ENCODE measurements at places on chromosomes 1 and 21. TPM values are rescaled to one million over a fixed set of nuclear protein-coding genes. Genes with fewer than 3 reads are reported as not detected.

DNA sequence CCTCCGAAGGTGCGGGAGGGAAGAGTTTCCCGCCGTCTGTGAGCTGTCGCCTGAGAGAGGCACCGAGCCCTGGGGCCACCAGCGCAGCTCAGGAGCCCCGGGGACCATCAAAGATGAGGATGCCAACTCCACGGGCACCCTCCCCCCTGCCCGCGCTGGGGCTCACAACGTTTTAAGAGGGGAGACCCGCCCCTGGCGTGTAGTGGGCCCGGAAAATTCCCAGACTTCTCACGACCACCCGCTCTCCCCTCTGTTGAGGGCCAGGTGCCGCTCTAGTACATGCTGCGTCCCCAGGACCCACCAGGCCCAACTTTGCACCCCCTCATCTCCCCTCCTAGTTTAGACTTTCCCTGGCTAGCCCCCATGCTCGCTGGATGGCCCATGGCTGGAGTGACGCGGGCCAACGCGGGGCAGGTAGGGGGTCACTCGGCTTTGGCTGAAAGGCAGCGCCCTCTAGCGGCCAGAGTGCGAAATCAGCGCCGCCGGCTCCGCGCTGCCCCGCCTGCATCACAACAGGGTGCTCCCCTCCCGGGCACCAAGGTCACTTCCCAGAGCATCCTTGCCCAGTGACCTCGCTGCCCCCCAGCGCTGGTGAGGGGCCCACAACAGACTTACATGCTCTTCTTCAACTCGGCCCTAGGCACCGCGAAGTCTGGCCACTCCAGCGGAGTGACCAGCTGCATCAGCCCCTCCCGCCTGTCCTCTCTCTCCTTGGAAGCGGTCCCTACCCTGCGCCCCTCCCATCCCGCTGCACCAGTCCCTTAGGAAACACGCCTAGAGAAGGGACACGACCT is 1.8 kb downstream of the CD160 start:
- DNase-seq: peak; percentile 48

- peak; percentile 34 for DNase-seq
Measured at GRCh38 chr1:174998569-174999215, 1.1 kb upstream of the CACYBP start.

DNA sequence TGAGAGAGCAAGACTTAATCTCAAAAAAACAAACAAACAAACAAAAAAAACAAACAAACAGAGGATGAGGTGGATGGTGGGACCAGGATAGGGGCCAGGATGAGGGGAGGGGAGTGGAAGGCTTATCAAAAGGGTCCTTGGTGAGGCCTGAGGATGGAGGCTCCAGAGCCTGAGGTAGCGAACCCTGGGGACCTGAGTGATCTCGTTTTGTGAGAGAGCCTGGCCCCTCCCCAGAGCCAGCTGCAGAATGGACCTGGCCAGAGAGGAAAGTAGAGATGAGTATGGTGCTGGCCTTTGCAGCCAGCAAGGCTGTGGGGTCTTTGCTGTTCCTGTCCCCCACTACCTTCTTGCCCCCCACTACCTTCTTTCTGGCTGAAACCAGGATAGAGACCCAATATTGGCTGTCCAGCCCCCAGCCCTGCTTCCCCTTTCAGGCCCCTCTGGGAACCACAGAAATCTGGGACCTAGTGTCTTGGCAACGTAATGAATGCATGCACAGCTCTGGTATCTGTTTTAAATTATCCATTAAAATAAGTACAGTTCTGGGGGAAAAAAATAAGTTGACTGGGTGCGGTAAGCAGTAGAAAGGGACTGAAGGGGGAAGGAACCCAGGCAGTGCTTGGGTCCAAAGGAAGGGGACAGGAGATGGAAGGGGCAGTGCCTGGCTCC is 1.1 kb upstream of the LMNA start:
- DNase-seq: no peak

DNA sequence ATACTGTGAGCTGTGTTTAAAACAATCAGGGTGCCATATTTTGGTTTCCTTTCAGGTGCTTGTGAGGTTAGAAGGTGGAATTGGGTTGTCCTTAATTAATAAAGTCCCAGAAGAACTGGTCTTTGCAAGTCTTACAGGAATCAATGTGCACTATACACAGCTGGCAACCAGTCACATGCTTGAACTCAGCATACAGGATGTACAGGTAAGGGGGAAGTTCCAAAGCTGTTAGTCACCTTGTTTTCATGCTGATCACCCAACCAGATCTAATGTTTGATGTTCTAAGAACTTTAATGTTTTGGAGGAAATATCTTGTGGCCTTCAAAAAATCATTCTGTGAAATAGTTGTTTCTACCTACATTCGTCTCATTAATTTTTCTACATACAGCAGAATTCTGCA is 156.3 kb downstream of the VPS13D start:
- DNase-seq: no peak

DNA sequence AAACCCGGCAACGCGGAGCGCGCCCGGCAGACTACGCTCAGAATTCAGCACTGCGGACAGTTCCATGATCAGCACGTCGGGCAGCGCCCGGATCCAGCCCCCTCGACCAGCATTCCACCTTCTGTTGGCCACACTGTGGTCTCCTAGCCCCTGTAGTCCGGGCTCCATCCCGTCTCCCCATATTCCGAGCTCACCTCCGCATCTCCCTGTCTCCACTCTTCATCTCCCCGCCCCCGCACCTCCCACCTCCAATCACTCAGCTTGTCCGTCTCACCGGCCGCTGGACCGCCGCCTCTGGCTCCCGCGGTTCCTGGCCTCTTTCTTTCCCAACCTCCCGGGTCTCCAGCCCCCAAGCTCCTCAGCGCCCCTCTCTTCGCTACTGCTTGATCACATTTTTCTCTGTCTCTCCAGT is 500 bp downstream of the EPHA10 start:
- DNase-seq: no peak

GRCh38 chr1:190475421-190476141 is 2.1 kb downstream of the BRINP3 start:
- no peak for DNase-seq

DNA sequence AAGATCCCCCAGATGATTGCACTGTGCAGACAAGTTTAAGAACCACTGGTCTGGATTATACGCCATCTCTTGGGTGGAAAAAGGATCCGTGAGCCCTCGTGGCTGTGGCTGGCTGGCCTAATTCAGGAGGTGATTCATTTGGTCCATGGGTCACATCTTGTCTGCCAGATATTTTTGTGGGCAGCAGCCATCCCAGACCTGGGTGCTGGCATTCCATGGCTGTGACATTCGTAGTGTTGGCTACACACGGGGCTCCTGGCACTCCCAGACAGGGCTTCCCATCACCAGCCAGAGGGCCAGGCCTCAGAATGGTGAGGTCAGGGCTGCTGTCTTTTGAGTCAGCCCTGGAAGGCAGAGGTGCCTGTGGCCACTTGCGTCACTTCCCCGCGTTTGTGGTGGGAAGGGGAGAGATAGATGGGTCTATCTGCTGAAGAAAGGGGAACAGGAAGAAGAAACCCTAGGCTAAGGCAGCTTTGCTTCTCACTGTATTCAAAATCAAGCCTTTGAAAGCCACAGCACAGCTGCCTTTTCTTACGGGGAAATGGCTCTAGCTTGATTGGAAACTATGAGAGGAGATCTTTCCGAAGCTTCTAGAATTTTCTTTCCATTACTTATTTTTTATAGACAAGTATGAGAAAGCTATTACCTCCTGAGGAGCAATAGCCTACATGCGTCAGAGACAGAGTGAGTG is 32.4 kb downstream of the EIF2D start:
- DNase-seq: peak; percentile 48

GRCh38 chr1:5507340-5507739 is 484.9 kb downstream of the NPHP4 start:
- DNase-seq: no peak

GRCh38 chr1:116006486-116006964 is 30.2 kb downstream of the SLC22A15 start:
- no peak for DNase-seq

- DNase-seq: no peak
Measured at GRCh38 chr1:202227997-202228401, 34.4 kb downstream of the LGR6 start.

DNA sequence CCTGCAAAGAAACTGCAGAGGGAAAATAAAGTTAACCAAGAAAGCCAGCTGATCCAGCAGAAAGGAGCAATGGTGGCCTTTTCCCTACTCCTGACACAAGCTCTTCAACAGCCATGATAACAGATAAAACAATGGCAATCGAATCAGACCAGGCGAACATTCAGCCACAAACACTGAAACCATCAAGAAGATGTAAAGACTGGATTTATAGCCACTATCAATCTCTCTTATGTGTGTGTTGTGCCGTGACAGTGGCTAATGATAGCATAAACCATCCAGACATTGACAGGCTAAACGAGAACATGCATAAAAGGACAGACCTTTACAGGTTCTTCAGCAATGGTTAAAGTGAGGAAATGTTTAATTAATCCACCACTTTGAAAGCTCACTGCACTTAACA is 78.1 kb upstream of the RAB4A start:
- DNase-seq: no peak

DNA sequence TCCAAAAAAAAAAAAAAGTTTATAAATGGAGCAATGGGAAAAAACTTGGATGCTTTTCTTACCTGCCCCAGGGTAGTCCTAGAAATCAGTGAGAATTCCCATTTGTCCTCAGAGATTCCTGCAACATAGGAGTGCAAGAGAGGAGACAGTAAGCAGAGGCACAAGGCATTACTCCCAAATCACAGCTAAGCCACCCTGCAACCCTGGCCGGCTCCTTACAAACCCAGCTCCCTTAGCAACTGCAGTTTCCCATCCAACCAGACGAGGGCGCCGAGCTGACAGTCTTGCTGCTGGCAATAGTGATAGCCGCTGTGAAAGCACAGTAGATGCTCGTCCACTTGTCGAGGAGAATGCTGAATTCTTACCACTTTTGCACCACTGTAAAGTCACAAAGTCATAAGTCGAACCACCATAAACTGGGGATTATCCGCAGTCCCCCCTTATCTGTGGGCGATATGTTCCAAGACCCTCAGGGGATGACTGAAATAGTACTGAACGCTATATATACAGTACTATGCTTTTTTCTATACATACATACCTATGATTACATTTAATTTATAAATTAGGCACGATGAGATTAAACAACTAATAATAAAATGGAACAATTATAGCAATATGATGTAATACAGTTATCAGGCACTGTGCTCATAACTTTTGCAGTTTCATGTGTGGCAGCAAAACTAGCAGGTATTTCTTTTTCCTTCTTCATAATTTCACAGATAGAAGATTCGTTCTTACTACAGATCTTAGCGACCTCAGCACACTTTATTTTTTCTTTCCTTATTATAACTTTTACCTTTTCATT is 6.0 kb upstream of the PITHD1 start:
- peak; percentile 65 for DNase-seq

GRCh38 chr1:101748077-101748476 is 248.6 kb downstream of the OLFM3 start:
- no peak for DNase-seq

DNA sequence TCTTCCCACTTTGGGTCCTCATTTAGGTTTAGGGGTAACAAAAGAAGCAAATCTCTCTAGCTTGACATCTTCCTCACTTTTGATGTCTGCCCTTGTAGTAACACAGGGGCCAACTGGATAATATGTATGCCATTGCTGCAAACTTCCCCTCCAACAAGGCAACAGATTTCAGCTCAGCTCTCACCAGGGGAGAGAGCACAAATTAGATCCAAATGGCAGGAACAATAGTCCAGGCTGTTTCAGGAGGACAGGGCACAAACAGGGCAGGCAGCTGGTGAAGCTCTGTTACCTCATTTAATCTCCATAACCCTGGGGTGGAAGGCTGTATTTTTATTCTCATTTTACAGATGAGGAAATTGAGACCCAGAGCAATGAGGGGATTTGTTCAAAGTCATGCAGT is 4.3 kb upstream of the PIK3R3 start:
- DNase-seq: no peak

DNA sequence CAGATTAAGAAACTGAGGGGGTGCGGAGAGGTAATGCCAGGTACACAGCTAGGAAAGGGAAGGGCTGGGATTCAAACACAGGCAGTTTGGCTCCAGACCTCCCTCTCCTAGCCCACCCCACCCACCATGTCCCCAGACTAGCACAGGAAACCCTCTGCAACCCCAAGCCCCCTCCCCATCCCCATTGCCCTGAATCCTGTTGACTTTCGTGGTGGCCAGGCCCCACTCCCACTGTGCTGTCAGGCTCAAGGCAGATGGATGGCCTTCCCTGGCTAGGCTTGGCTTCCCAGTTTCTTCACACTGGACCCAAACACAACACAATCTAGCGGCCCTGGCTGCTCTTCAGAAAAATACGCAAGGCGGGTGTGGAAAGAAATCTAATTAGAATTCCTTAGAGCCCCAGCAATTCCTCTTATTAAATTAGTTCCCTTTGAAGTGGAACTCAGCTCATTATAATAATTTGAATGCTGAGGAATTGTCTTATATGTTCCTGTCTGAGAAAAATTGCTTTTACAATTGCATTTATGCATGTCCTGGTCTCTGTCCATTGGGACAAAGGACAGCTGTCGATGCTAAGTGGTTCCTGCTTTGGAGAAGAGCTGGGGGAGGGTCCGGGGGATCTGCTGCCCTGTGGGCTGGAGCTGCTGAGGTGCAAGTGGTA is 97.4 kb downstream of the SYF2 start:
- DNase-seq: no peak

The COP1 gene
- total RNA-seq: 25.9 TPM

The DDAH1 gene
- 4.3 TPM for total RNA-seq

The ANGPTL1 gene
- total RNA-seq: 1.5 TPM

The TMEM35B gene
- 26.0 TPM for total RNA-seq

The FOXD3 gene
- total RNA-seq: 0.06 TPM

The LIN28A gene
- total RNA-seq: not detected
